ENCODE measurements at places on chromosomes 7 and 10. TPM values are rescaled to one million over a fixed set of nuclear protein-coding genes. Genes with fewer than 3 reads are reported as not detected.

GRCh38 chr10:120945801-120946302 is 94.7 kb downstream of the WDR11 start:
- peak; percentile 76 for DNase-seq

GRCh38 chr7:132709971-132710567 is 133.8 kb upstream of the PLXNA4 start:
- no peak for DNase-seq

- DNase-seq, result no peak
Observed at GRCh38 chr10:70293169-70293843, 9.5 kb upstream of the NPFFR1 start.

DNA sequence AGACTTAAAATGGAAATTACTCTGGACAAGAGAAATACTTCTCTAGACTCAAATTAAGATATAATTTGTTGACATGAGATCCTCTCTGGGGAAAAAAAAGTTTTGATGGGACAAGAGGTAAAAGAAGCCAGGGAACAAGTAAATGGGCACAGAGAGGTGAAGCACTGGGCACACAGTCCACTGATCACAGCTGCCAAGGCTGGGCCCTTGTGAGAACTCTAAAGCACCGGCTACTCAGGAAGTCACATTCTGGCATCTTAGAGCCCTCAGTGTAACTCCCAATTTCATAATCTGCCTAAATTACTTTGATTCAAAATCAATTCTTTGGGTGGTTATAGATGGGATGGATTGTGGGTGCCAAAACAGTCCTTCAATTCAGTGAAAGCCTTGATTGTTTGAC is 123.2 kb upstream of the CACNA2D1 start:
- no peak for DNase-seq

GRCh38 chr10:91042069-91042468 is 121.2 kb upstream of the ANKRD1 start:
- no peak for DNase-seq

DNA sequence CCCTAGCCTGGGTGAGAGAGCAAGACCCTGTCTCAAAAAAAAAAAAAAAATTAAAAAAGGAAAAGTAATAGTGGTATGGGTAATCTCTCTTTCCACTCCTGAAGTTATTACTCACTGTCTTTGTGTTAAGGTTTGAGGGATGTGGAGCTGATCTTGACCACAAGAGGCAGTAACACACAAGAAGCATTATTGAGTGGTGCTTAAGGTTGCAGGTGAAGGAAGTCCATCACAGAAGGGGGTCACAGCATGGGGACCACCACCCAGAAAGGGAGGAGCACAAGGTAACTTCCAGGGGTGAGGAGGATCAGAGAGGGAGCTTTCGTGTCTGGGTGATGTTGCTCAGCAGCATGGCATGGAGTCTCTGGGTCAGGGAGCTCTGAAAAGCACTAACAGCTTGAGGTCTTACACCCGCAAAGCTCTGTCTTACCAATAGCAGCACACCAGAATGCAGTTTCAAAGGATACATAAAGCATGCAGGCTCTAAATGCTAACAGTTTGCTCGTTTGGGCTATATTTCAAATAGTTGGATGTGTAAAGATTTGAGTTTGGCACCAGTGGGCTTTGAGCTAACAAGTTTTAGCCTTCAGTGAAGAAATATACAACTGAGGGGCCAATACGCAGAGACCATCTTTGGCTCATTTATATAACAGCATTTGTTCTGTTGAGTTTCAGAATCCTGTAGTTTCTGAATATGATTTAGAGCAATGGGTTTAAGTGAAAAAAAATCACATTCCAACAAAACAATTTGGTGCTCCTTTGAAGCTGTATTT is 100.4 kb upstream of the DNAJC1 start:
- DNase-seq, result no peak

DNA sequence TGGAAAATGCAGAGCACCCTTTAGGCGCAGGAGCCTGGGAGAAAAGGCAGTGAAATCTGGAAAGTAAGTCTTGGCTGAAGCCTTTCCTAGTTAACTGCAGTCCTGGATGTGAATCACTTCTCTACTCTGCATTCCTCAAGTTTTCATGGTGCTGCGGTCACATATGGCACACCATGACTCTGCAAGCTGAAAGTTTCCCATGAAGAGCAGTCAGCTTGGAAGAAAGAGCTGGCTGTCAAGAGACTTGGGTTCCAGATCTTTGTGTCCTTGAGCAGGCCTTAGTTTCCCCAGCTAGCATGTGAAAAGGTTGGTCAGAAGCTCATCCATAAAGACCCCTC is 548.3 kb downstream of the SORCS3 start:
- DNase-seq, result no peak

MMRN2 gene
- 9.1 TPM for total RNA-seq

DNA sequence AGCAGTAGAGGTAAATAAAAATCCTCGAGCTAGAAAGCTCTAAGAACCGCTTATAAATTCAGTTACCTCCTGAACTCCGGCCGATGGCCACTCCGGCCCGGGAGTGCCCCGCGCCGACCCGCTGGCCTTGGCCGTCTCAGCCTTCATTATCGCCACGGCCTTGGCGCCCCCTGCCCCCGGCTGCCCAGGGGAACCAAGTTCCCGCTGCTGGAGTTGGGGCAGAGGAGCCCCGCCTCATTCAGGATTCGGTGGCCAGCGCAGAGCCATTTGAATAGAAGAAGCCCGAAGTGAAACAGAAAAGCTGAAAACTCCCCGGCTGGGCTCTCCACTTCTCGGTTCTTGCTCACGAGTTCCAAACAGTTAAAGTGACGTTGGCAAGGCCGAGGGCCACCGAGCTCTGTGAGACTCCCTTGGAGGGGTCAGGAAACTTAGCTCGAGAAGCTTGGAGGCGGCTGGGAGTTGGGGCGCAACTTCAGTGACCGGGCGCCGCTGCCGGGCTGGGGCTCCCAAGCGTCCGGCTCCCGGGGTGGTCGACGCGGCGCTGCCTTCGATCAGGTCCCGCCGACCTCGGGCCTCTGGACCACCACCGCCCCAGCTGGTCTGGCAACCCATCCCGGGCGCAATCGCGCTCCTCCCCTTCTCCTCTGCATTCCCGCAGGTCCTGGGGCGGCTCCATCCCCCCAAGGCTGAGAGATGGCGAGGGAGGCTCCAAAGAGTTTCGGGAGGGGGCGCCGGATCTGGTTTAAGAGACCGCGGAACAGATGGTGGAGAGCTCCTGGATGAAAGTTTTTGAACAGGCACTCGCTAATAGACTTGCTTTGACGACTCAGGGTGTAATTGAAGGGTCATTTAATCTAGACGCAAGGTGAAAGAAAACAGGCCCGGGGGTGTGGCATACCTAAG is 5.8 kb upstream of the FEZF1 start:
- DNase-seq, result no peak

- no peak for DNase-seq
Observed at GRCh38 chr7:150848561-150849115, 3.7 kb upstream of the AOC1 start.

- DNase-seq, result no peak
Observed at GRCh38 chr10:73774637-73775036, 7.2 kb upstream of the CHCHD1 start.

- no peak for DNase-seq
Observed at GRCh38 chr7:115968596-115968995, 62.0 kb downstream of the TFEC start.

DNA sequence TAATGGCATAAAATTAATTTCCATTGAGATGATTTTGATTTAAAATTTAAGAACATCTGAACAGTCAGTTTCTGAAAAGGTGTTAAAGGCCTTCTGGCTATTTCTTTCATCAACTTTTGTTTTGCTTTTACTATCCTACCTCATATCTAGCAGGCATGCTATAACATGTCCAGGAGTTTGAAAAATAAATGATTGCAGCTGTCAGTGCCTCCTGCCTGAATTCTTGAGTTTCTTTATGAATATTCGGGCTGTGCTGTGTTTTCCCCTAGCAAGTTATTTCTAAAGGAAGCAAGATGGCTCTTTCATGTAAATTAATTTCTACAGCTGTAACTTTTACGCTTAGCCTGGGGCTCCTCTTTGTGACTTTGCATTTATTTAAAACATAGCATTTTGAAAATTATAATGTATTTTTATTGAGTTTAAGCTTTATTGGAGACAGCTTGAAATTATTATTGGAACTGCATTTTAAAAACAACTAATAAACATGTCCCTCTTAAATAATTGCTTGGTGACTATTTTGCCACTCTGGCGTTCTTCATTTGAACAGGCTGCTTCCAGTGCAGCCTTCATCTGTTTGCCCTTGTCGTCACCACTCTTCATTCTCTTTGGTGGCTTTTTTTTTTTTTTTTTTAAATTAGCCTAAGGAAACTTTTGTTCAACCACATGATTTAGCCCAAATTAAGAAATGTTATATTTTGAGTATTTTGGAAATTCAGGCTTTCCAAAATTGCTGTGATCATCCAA is 1083.4 kb upstream of the LRRN3 start:
- no peak for DNase-seq

ABHD11 gene
- total RNA-seq, result 22.0 TPM

DNA sequence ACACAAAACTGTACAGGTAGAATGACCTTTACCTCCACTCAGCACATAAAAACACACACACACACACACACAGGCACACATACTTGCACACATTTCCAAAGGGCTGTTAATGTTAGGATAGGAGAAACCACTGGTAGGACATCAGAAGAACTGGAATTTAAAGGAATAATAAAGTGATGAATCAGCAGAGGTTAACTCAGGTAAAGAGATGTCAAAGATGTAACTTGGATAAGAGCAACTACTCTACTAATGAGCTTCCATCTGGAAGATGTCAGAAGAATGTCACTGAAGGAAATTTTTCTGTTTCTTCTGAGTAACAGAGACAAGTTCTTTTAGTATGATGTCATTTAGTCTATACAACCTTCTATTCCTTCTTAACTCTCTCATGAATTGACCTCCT is 26.4 kb upstream of the GPR37 start:
- no peak for DNase-seq

NEUROD6 gene
- 33.3 TPM for total RNA-seq

DNA sequence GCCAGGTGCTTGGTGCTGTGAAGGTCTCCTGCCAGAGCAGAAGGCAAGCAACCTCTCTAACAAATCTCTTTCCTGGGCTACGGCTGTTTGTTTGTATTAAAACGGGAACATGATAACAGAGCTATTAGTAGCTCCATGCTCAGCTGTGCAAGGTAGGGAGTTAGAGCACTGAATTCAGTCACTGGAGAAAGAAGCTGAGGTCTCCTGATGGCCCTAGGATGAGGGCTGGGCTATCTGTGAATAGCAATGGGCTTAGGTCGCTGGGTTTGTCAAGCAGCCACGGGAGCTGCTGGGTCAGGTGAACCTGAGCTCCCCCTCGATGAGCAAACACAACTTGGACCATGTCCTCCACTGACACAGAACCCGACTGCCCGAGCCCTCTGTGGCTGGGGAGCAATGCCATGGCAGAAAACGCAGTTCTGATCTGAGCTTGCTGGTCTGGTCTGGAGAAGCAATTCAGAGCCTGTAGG is 24.4 kb downstream of the TACC2 start:
- no peak for DNase-seq

LSM8 gene
- total RNA-seq, result 33.2 TPM

- DNase-seq, result no peak
Observed at GRCh38 chr7:158814637-158815036, 14.7 kb downstream of the ESYT2 start.

GRCh38 chr10:124652701-124653100 is 91.5 kb downstream of the FAM53B start:
- no peak for DNase-seq

PVRIG gene
- total RNA-seq, result not detected

TEX36 gene
- not detected for total RNA-seq

DNA sequence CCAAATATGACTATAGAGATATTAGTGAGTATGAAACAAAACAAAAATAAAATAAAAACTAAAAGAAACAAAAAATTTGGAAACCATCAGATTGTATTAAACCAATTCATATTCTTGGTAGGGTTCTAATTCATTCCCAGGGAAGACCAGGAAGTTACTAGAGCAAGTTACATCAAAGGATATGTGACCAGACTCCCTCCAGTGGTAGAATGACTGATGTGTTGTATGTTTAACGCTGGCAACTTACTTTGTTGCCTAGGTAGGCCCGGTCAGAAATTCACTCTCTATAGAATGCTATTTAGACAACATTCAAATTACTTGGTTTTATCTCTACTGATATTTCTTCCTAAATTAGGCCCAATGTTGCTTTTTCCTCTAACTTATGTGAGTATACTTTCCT is 5.2 kb downstream of the PHYHIPL start:
- DNase-seq, result peak; percentile 18

CCDC172 gene
- not detected for total RNA-seq

GRCh38 chr10:78000956-78001472 is 28.3 kb downstream of the POLR3A start:
- no peak for DNase-seq

DNA sequence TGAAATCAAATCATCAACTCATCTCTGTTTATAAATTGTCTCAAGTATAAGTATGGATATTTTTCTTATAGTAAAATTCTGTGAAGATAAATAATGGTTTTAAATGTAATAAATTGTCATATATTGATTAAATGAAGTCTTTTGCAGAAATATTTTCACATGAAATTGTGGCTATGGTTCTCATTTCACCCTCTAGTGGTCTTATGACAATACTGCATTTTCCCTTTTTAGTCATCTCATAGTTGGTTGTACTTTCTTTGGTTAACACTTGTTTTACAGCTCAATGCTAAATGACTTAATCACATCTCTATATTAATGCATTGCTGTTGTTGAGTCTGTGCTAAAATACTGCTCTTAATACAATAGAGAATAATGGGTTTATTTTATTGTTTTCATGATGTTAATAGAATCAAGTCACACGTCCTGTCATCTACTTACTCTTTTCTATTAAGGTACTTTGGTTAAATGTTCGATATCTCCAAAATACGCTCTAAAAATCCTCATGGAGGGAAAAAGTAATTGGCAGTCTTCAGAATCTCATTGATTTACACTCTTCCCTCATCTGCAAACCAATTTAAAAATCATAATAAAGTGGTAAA is 38.0 kb upstream of the CACNA2D1 start:
- no peak for DNase-seq

GRCh38 chr10:89837165-89838043 is 136.0 kb downstream of the KIF20B start:
- DNase-seq, result peak; percentile 22

GRCh38 chr7:108419961-108420908 is 36.0 kb downstream of the NRCAM start:
- DNase-seq, result no peak

OR2F1 gene
- total RNA-seq, result not detected

DNA sequence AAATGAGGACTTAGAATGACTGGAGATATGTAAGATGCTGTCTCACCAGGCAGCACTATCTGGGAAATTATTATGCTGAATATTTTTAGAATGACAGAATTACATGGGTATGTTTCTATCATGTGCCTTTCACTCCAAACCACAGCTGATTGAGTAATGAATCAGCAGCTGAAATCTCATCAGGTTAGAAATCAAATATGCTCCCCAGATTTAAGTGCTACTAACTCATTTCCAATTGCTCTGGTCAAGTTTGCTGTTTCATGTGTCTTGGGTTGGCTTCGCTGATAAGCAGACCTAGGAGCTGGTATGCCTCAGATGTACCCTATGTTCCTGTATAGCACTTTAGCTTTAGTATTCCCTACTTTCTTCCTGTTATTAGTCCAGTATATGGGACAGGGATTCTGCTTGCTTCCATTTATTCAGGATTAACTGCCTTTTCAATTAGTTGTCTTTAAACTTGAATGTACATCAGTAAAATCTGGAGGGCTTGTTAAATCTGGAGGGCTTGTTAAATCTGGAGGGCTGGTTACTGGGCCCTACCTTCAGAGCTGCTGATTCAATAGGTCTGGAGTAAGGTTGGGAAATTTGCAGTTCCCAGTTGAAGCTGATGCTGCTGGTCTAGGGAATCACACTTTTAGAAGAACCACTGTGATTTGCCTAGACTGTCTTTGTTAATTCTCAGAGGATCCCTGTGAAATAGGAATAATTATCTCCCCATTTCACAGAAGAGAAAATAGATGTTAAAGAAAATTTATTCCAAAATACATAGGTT is 172.9 kb downstream of the DKK1 start:
- no peak for DNase-seq

GRCh38 chr7:988426-988911 is 5.5 kb downstream of the CYP2W1 start:
- no peak for DNase-seq

DLX6 gene
- 2.7 TPM for total RNA-seq

Measured in dorsolateral prefrontal cortex (tissue), 122 donors.